ENCODE measurements at places on chromosomes 6 and 20.

- DNase-seq: no peak
Measured at GRCh38 chr20:57517904-57518303, 7.0 kb downstream of the CTCFL start.

GRCh38 chr6:16713597-16713996, 47.7 kb downstream of the ATXN1 start:
- no peak for DNase-seq

- no peak for DNase-seq
Measured at GRCh38 chr20:20150241-20150640, 97.9 kb downstream of the CFAP61 start.

- DNase-seq: peak; percentile 46
Measured at GRCh38 chr6:7139835-7140470, 32.2 kb downstream of the RREB1 start.

DNA sequence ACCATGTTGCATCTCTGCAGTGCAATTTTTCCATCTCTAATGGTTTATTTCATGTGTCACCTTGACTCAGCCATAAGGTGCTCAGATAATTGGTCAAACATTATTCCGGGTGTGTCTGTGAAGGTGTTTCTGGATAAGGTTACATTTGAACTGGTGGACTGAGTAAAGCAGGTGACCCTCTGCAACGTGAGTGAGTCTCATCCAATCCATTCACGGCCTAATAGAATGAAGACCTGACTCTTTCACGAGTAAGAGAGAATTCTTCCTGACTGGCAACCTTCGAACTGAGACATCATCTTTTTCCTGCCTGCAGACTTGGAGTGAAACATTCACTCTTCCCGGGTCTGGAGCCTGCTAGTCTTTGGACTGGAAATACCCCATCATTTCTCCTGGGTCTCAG, 77.1 kb upstream of the SLC22A23 start:
- DNase-seq: no peak

DNA sequence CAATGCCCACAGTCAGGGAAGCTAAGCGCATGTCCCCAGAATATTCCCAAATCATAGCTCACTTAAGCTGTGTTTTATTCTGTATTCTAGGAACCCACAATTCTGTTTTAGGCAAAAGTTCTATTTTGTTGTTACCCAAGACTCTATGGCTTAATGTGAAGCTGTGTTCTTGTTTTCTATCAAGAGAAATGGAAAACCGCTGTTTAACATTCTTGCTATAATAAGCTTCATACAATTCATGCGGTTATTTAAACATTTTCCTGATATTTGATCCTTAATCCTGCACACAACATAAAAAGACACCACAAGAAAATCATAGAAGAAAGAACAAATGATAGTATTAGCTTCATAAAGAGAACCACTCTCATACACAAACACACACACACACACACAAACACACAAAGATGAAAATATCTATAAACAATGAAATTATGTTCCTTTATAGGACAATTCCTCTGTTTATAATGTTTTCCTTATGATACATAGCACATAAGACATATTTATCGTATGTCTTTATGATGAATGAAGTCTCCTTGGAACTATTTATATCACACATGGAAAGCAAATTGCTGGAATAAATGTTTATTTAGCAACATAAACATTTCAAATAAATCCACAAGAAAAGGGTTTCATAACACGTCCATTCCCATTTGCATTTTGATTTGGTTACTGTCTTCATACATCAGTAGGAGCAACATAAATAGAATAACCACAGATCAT, 16.4 kb upstream of the COL21A1 start:
- no peak for DNase-seq

- DNase-seq: no peak
Measured at GRCh38 chr6:144585217-144585814, 300.2 kb downstream of the UTRN start.

- no peak for DNase-seq
Measured at GRCh38 chr20:22374066-22374465, 210.3 kb downstream of the FOXA2 start.

- DNase-seq: no peak
Measured at GRCh38 chr20:23161244-23161891, 75.2 kb upstream of the CD93 start.

Data from HuH-7 (cell line).